ENCODE measurements at places on chromosomes 16 and 17. TPM values are rescaled to one million over a fixed set of nuclear protein-coding genes. Genes with fewer than 3 reads are reported as not detected.
A peak's percentile ranks its signal among the peaks of the same experiment; 100 is the strongest.

DNA sequence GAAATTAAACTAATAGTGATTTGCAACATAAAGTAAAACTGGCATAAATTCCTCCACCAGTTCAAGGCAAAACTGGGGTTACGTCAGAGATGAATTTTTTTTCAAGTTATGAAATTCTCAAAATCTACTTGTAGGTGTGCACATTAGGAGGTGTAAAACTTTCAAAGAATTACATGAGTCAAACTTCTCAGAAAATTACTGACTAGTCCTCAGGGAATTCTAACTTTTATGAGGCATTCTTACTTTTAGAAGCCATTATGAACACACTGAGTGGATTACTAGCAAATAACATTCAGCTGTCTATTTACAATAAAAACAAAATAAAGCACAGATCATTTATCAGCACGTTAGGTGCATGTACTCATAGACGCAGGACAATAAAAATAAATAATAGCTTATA is 348.7 kb downstream of the CDH11 start:
- no peak overlapping the region for H3K27ac ChIP-seq
- H3K36me3 ChIP-seq = no peaks in the 10 kb centered on the region
- H3K27me3 ChIP-seq = no peaks in the 10 kb centered on the region

Gene CCL1
- total RNA-seq = not detected

DNA sequence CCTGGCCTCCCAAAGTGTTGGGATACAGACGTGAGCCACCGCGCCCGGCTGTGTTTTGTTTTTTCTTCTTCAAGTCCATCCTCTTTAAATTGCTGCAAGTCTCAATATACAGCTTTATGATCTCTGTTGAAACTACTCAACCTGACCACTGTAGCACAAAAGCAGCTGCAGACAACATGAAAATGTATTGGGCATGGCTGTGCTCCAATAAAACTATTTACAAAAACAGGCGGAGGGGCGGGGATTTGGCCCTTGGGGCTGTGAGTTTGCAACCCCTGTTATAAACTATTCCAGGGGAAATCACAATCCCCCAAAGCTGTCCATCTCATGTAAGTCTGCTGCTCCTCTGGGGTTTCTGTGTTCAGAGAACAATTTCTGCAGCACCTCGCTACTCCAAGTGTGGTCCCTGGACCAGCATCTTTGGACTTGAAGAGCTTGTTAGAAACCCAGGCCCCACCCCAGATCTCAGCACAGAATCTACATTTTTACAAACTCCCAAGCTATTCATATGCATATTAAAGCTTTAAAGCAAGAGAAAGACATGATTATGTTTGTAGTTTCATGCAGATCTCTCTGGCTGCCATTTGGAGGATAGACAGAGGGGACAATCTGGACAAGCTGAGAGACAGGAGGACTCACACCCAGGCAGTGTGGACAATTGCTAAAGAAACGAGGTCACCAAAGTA is 33.6 kb downstream of the TEKT5 start:
- H3K36me3 ChIP-seq = no peaks in the 10 kb centered on the region
- peaks cover 14% of the 10 kb centered on the region for H3K4me1 ChIP-seq
- no peak overlapping the region for H3K4me3 ChIP-seq
- no peaks in the 10 kb centered on the region for H3K27me3 ChIP-seq
- H3K27ac ChIP-seq = no peak overlapping the region

DNA sequence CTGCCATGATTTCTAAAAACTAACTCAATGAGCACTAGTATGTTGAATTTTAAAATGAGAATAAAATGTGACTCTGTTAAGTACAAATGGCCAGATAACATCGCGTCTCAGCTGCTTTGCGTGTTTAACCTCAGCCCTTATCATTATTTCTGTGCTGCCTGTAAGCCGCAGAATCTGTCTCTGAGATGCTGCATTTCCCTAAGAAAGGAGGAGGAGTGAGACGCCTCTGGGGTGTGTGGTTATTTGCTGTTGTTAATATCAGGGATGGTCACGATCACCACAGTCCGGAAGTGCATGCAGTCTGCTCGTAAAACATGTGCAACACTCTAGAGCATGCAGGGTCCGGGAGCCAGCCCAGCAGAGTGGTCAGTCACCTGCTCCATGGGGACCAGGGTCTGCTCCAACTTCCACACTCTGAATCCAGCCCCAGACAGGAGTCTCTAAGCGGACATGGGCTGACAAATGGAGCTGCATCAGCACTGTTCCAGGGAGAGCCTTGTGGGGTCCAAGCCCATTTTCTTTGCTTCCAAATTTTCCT is 342.5 kb downstream of the MAF start:
- peaks cover 14% of the 10 kb centered on the region for H3K4me1 ChIP-seq
- no peak for DNase-seq
- peaks cover 15% of the 10 kb centered on the region for H3K27me3 ChIP-seq
- H3K4me3 ChIP-seq = no peak overlapping the region
- no peak overlapping the region for H3K27ac ChIP-seq
- no peaks in the 10 kb centered on the region for H3K36me3 ChIP-seq

Gene KRT24
- total RNA-seq = not detected

GRCh38 chr16:47359478-47359877 is 101.4 kb downstream of the ITFG1 start:
- H3K36me3 ChIP-seq = peaks cover 2% of the 10 kb centered on the region
- DNase-seq = no peak

GRCh38 chr17:72053036-72053435 is 67.8 kb upstream of the SOX9 start:
- no peaks in the 10 kb centered on the region for H3K36me3 ChIP-seq
- no peak overlapping the region for H3K4me3 ChIP-seq
- DNase-seq = no peak
- peaks cover 51% of the 10 kb centered on the region for H3K27me3 ChIP-seq
- H3K27ac ChIP-seq = no peak overlapping the region
- H3K4me1 ChIP-seq = peaks cover 6% of the 10 kb centered on the region

- H3K27ac ChIP-seq = no peak overlapping the region
- H3K4me3 ChIP-seq = no peak overlapping the region
- H3K27me3 ChIP-seq = no peaks in the 10 kb centered on the region
- H3K36me3 ChIP-seq = peaks cover 47% of the 10 kb centered on the region
- H3K4me1 ChIP-seq = peaks cover 45% of the 10 kb centered on the region
- no peak for DNase-seq
Observed at GRCh38 chr17:75266316-75267152, 4.5 kb downstream of the MIF4GD start.

GRCh38 chr17:5545051-5545987 is 39.0 kb downstream of the NLRP1 start:
- no peak overlapping the region for H3K4me3 ChIP-seq
- H3K36me3 ChIP-seq = peaks cover 58% of the 10 kb centered on the region
- no peak overlapping the region for H3K27ac ChIP-seq

Gene OTOA
- 0.11 TPM for total RNA-seq

- H3K27ac ChIP-seq = no peak overlapping the region
- no peak for DNase-seq
- H3K4me3 ChIP-seq = no peak overlapping the region
- H3K4me1 ChIP-seq = no peaks in the 10 kb centered on the region
- no peaks in the 10 kb centered on the region for H3K27me3 ChIP-seq
Observed at GRCh38 chr16:75475420-75475847, 10.9 kb upstream of the TMEM170A start.

- H3K27me3 ChIP-seq = no peaks in the 10 kb centered on the region
- peak overlapping the region; percentile 24 for H3K4me3 ChIP-seq
- H3K4me1 ChIP-seq = no peaks in the 10 kb centered on the region
- DNase-seq = no peak
- no peaks in the 10 kb centered on the region for H3K36me3 ChIP-seq
Observed at GRCh38 chr17:11705111-11705510, 106.8 kb downstream of the DNAH9 start.

Gene ACSM5
- 1.6 TPM for total RNA-seq

Gene EXOC3L1
- total RNA-seq = 3.9 TPM

DNA sequence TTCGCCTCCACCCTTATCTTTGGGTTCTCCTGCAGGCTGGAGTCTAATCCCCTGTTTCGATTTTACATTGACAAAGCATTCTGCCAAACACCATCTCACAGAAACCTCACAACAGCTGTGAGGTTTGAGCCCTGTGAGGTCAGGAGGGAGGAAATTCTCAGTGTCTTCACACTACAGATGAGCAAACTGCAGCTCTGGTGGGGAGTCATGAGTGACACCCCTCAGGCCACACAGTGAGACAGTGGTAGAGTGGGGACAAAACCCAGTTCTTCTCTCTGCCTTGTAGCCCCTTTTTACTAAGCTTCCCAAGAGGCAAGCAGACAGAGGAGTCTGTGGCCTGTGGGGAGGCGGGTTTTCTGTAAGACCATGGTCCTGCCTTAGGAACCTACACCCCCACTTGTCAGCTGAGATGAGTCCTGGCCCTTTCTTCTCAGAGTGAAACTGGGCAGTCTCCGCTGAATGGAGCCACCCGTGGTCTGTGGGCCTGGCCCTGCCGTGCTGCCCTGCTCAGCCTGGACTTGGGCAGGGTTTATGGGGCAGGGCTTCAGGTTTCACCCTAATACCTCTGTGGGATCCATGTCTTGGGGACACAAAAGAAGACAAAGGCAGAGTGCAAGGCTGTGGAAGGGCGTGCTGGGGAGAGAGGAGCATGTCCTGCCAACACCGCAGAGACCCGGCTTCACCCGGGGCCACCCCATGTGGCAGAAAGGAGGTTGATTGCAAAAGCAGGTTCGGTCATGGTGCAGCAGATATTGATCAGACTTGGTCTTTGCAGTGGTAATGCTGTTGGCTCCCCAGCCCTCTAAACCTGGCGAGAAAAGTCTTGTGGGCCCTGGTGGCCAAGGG is 59.0 kb downstream of the ABR start:
- DNase-seq = no peak
- H3K4me1 ChIP-seq = peaks cover 45% of the 10 kb centered on the region
- no peaks in the 10 kb centered on the region for H3K36me3 ChIP-seq
- no peak overlapping the region for H3K4me3 ChIP-seq
- H3K27ac ChIP-seq = peak overlapping the region; percentile 80
- H3K27me3 ChIP-seq = no peaks in the 10 kb centered on the region

Gene FKBP10
- 10.4 TPM for total RNA-seq

DNA sequence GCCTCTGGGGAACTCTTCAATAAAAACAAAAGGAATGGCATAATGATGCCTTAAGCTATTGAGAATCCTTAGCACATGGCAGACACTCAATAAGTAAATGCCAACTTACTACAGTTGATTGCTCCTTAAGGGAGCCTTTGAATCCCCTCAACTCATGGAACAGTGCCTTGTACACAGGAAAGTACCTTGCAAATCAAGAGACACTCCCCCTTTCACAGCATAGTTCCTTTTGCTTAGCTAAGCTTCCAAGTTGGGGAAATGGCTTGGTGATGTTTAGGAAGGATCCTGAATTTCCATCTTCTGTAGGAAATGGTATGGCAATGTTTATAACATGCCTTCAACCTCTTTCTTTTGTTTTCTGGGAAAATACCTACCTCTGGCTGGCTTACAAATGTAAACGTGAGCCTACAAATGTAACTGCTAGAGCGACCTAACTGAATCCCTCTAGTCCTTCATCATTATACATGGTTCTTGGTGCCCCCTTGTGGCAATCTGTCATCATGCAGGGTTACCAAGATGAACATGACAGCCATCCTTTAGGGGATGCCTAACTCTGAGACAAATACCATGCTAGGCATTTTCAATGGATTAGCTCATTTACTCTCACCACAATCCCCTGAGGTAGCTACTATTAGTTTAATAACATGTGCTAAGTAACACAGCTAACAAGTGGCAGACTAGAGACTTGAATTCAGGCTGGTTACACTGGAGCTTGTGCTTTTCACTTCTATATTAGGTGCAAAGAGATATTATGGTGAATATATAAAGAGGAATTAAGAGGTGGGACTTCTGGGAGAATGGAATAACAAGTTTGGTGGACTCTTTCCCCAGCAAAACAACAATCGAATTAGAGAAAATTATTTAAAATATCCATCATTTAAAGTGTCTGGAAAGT is 65.0 kb downstream of the MMD start:
- H3K4me1 ChIP-seq = no peaks in the 10 kb centered on the region
- H3K36me3 ChIP-seq = no peaks in the 10 kb centered on the region
- H3K27me3 ChIP-seq = no peaks in the 10 kb centered on the region
- peak; percentile 45 for DNase-seq
- H3K4me3 ChIP-seq = no peak overlapping the region

GRCh38 chr17:13154398-13154797 is 136.6 kb upstream of the ELAC2 start:
- no peaks in the 10 kb centered on the region for H3K27me3 ChIP-seq
- H3K27ac ChIP-seq = no peak overlapping the region
- H3K4me3 ChIP-seq = no peak overlapping the region
- DNase-seq = no peak
- H3K36me3 ChIP-seq = no peaks in the 10 kb centered on the region

Gene PYY
- not detected for total RNA-seq

GRCh38 chr17:2849327-2849670 is 53.1 kb downstream of the RAP1GAP2 start:
- no peaks in the 10 kb centered on the region for H3K36me3 ChIP-seq
- H3K4me1 ChIP-seq = peaks cover 37% of the 10 kb centered on the region
- no peak for DNase-seq
- no peaks in the 10 kb centered on the region for H3K27me3 ChIP-seq

GRCh38 chr16:72001180-72001874 is 1.1 kb upstream of the PKD1L3 start:
- no peaks in the 10 kb centered on the region for H3K4me1 ChIP-seq
- peaks cover 16% of the 10 kb centered on the region for H3K27me3 ChIP-seq
- H3K36me3 ChIP-seq = no peaks in the 10 kb centered on the region
- no peak overlapping the region for H3K27ac ChIP-seq
- no peak for DNase-seq

Gene SGCA
- 137 TPM for total RNA-seq

DNA sequence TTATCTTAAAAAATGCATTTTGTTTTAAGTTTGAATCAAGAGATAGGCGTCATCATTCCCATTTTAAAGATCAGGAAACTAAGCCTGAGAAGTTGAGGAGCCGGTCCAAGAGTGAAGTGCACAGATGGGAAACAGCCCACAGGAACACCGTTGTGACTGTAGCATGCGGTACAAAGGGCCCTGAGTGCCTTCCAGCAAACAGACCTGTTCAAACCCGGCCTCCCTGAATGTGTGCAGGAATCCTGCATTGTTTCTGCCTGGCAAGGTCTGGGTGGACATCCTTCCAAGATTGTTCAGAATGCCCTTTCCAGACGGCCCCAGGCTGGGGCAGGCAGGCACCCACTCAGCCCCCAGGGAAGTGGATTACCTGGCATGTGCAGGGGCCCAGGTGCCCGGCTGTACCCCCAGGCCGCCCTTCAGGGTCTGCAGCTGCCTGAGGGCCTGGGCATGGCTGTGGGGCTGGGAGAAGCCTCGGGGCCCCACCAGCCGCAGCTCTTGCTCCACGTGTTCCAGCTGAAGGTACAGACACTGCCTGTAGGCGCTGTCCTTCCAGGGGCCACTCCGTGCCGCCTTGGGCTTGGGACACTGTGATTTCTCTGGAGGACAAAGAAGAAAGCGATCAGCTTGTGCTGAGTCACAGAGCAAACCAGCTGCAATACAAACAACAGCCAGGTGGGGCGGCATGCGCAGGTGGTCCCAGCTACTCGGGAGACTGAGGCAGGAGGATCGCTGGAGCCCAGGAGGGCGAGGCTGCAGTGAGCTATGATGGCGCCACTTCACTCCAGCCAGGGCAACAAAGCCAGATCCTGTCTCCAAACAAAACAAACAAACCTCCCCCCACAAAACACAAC is 45.0 kb upstream of the GCSH start:
- no peaks in the 10 kb centered on the region for H3K36me3 ChIP-seq
- H3K4me1 ChIP-seq = no peaks in the 10 kb centered on the region
- no peak overlapping the region for H3K4me3 ChIP-seq
- H3K27me3 ChIP-seq = no peaks in the 10 kb centered on the region
- DNase-seq = no peak
- no peak overlapping the region for H3K27ac ChIP-seq
